ENCODE measurements at places on chromosomes 2 and 18.

- DNase-seq, result no peak
Observed at GRCh38 chr18:68454511-68455228, 260.2 kb downstream of the TMX3 start.

GRCh38 chr2:217092710-217093379 lies 233.0 kb upstream of the TNP1 start:
- no peak for DNase-seq

DNA sequence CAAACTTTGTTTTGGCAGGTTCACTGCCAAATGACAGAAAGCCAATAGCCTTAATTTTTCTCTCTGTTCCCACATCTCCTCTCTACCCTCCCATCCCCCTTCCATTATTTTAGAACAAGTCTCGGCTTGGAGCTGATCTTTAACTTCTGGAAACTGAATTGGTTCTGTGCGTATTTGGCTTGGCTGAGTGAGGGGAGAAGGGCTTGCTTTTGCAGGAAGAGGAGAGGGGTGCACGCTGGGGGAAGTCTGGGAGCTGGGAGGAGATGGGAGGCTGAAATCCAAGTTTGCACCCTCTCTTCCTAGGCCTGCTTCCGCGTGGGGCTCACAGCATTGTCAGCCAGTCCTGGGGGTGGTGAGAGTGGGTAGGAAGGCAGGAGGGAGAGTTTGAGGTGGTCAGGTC lies 176.1 kb upstream of the SPRED2 start:
- DNase-seq, result no peak

DNA sequence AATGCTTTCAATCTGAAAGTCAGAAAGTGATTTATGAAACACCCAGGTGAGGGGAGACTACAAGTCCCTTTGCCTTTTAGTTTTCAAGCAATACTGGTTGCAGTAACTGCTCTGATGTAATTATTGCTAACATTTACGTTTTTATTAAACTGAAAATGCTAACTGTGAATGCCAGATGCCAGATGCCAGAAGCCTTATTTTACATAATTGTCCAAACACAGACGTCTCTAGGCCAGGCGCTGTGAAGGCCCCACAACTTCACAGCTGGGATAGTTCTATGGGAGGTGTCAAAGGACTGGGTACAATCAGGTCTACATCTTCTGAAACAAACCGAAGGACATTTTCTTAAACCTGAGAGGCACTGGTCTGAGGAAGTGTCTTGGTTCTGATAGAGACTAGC lies 27.5 kb upstream of the MSGN1 start:
- DNase-seq, result no peak

GRCh38 chr18:79442508-79443221 lies 46.9 kb downstream of the NFATC1 start:
- no peak for DNase-seq

- no peak for DNase-seq
Observed at GRCh38 chr2:715854-716560, 38.8 kb upstream of the TMEM18 start.

GRCh38 chr18:59616501-59616900 lies 80.7 kb downstream of the CCBE1 start:
- no peak for DNase-seq

All from A549 (cell line).